ENCODE measurements at places on chromosomes 1 and 21.
A peak's percentile ranks its signal among the peaks of the same experiment; 100 is the strongest.

DNA sequence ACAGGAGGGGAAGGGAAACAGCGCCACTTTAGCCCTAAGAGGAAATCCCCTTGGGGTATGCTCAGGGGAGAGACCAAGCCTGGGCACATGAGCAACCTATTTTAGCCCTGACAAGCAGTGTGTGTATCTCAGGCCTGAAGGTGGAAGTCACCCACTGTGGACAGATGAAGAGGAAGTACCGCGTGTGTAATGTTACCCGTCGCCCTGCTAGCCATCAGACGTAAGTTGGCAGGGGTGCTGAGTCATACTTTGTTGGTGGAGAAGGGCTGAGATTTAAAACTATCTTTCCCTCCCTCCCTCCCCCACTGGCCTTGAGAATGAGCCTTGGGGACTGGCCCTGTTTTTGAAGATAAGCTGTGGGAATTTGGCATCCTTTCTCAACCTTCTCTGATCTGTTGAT, 11.2 kb downstream of the AGO1 start:
- peak; percentile 21 for DNase-seq

DNA sequence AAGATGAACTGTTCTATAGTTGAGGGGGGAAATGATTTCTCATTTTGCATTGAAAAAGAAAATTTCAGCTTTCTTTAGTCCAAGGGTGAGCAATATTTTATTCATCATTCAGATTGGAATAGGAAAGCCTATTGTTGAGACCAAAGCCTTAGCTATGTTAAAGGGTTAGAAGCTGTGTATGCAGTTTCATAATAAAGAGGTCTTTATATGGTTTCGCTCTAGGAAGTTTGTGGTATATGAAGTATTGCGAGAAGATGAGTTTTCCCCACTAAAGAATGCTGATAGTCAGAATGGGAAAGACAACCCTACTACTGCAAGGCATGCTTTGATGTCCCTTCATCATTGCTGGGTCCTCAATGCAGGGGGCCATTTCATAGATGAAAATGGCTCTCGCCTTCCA, 28.6 kb downstream of the UAP1 start:
- DNase-seq, result no peak

DNA sequence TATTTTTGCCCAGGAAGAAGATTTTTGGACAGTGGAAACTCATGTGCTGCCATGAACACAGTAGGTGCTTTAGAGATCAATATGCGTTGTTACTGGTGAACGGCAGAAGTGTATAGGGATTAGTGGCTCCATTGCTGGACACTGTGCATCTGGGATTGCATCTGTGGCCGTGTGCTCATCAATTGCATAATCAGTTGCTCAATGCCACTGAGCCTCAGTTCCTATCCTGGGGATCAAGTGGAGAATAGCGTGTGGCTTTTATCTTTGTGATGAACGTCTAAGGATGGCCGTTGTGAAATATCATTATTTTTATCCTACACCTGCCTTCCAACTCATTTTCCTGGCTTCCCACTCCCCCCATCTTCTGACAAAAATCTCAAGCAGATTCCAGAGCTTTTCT, 5.4 kb downstream of the TNN start:
- no peak for DNase-seq

- peak; percentile 47 for DNase-seq
Measured at GRCh38 chr21:19523746-19524145, 1120.2 kb upstream of the TMPRSS15 start.

GRCh38 chr1:179066471-179066870, 15.4 kb upstream of the TOR3A start:
- DNase-seq, result no peak

GRCh38 chr1:33298623-33299277, 22.1 kb downstream of the A3GALT2 start:
- peak; percentile 42 for DNase-seq

DNA sequence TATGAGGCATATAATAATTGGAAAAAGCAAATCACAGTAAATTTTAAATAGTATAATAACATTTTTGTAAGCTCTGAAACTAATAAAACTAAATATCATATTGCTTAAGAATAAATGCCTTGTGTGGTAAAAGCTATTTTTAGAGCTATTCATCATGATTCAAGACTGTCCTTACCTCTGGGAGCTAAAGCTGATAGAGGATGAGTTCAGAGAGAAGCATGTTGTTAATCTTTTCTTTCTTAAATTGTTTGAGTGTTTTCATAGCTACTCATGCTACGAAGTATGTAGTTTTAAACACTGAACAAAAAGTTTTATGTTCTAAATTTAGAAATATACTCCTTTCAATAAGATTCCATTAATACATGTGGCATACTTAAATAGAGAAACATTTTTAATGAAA, 30.5 kb downstream of the IFI16 start:
- DNase-seq, result no peak

- no peak for DNase-seq
Measured at GRCh38 chr1:15219280-15220023, 27.6 kb upstream of the FHAD1 start.

DNA sequence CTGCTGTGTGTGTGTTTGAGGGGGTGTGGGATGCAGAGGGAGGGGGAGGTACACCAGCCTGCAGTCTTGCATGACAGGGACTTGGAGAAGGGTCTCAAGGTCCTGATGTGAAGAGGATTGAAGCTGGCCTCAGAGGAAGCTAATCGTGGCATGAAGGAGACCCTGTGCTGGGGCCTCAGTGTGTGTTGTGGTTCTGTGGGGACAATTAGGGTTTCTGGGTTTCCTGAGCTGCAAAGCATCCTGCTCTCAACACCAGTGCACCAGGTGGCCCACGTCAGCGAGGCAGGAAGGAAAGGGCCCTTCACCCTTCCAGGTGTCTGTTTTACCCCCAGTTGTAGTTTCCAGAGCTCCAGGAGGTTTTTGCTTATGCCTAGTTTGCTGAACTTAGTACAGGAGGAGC, 52.8 kb downstream of the TENT5C start:
- no peak for DNase-seq

DNA sequence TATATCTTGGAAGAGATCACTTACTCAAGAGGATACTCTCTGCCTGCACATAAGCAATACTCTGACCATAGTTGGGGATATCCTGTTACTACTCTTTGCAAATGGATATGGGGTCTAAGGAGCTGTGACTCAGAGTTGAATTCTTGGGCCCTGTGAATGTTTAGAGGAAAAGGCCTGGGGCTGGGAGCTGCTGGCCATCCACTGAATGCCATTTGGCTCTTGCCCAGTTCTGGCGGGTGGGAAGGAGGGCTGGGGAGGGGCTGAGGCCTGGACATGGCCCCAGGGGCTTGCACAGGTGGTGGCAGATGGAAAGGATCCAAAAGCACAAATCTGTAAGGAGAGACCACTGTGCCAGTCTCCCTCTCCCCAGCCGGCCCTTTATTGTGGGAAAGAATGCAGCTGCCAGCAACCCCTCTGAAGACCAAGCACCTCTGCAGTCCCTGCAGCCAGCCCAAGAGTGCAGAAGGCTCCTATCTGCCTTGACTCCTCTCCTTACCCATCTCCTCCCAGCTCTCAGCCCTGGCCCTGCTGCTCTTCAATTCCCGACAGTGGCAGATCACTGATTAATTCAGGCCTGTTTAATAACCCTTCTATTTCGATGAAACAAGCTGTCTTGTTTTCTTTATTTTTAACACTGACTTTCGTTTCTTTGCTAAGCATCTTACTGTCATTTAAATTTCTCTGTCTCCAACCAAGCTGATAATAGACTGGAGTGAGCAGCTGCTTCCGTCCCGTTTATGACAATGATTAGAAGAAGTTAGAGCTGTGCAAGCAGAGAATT, 12.1 kb downstream of the PLXNA2 start:
- DNase-seq, result no peak

DNA sequence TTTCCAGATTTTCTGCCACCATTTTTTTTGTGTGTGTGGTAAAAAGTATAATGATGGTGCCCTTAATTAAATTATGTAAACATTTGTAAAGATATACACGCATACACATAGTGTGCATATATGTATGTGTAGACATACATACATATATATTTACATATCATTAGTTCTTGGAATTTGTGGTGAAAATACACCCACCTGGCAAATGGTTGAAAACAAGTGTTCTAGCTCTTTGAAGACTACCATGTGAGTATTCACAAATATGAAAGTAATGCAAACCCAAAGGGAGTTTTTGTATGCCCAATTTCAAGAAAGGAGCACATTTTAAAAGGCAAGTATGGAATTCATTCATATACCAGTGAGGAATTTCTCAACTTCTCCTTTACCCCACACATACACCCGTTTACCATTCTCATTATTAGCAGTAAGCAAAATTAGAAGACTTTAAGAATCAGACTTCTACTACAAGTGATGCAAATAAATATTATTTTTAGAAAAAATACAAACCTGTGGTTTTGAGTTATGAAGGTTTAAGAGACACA, 8.0 kb downstream of the RABGAP1L start:
- DNase-seq, result no peak

DNA sequence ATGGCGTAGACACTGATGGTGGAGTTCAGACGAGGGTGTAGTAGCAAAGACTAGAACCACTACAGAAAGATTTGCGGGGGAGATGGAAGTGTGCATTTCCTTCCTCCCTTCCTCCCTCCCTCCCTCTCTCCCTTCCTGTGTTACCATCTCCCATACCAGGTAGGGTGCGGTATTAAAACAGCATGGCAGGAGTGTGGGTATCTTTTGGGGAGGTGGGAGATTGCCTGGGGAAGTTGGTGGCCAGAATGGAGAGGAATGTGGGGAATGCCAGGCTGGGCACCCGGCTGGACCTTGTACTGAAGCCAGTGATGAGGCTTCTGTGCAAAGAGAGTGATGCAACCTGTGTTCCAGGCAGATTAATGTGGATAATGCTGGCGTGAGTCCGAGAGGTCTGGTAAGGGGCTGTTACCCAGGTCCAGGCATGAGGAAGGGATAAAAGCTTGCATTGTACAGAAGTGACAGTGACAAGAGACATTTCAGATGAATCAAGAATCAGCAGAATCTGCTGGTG, 30.3 kb upstream of the PPP2R5A start:
- DNase-seq, result no peak

DNA sequence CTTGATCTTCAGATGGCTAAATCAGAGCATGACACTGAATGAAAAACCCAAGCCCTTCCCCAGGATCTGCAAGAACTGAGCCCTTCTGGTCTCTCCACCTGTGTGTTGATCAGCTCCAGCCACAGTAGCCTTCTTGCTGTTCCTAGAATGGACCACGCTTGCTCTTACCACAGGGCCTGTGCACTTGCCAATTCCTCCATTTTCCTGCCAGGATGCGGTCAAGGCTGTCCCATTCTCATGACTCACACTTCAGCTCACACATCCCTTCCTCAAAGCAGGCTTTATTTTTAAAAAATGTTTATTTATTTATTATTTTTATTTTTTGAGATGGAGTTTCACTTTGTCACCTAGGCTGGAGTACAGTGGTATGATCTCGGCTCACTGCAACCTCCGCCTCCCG, 43.6 kb upstream of the GRHL3 start:
- peak; percentile 68 for DNase-seq

DNA sequence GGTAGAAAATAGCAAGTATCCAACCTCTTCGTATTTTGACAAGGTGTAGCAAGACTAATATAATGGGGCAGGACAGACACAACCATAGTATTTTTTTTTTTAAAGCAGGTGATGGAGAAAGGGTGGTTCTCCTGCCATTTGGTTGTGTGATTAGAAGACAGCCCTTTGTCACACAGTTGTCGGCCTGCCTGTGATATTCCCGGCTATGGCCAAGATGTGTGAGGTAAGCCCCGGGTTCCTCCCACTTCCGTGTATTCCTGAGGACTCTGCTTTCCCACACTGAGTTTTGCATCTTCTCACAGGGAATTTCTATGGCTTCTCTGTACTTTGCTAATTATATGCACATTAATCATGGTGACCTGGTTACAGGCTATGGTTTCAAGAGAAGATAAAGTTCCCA, 35.9 kb downstream of the ZNF496 start:
- no peak for DNase-seq

- no peak for DNase-seq
Measured at GRCh38 chr1:232504651-232505050, 125.3 kb downstream of the SIPA1L2 start.

GRCh38 chr21:37865156-37865555, 51.1 kb downstream of the KCNJ6 start:
- DNase-seq, result no peak

DNA sequence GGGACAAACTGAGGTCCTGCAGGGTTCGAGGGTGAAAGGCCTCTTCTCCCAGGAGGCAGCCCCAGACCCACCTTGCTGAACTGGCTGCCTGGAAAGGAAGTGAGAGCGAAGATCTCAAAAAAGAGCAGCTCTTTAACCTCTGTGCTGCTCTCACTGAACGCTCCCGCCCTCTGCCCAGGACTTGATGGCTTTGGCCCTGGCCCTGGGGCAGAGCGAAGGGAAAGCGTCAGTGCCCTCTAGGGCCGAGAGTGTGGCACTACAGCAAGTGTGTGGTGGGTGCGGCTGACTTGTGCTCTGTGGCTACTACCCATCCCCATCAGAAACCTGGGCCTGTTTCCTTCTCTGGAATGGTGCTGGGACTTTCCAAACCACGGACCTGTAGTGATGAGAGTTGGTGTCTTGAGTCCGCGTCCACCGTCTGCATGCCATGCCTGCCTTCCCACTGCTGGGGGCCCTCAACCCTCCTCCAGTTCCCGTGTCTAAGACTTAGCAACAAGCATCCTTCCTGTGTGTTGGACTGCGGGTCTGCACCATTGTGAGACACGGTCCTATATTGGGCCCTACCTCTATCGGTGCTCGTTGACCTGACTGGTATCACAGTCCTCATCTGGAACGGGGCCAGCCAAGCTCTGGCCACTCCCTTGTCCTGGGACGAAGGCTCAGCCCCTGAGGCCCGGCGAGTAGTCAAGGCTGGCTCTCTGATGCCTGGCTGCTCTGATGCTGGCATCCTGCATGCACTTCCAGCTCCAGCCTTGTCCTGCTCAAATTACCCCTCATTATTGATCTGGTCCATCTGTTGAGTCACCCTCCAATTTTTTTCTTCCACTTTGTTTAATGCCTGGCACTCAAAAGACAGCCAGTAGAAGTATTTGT, 180.3 kb downstream of the DISC1 start:
- DNase-seq, result no peak

DNA sequence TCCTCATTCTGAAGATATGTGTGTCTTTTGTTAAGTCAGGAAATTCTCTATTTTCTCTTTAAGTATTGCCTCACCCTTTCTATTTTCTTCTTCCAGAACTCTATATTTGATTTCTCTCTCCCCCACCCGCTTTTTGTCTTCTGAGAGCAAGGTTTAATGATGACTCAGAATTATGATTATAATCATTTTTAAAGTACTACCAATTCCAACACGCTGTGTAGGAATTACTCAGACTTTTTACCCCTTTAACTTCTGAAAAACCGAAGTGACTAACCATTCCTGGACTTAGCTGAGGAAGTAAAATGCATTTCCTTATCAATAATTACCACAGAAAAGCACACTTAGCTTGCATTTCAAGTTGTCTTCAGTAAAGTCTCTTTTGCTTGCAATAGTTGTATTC, 20.8 kb upstream of the SCYL3 start:
- DNase-seq, result no peak

DNA sequence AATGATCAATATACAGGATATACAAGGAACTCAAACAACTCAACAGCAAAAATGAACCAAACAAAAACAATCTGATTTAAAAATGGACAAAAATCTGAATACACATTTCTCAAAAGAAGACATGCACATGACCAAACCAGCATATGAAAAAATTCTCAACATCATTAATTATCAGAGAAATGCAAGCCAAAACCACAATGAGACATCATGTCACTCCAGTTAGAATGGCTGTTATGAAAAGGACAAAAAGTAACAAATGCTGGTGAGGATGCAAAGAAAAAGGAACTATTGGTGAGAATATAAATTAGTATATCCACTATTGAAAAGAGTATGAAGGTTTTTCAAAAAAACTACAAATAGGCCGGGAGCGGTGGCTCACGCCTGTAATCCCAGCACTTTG, 42.0 kb downstream of the FCRL3 start:
- no peak for DNase-seq

Data from urothelium cell line (cell line).